ENCODE measurements at places on chromosomes 7 and 10.

GRCh38 chr7:30760514-30761213, 8.7 kb downstream of the INMT start:
- no peak for DNase-seq

DNA sequence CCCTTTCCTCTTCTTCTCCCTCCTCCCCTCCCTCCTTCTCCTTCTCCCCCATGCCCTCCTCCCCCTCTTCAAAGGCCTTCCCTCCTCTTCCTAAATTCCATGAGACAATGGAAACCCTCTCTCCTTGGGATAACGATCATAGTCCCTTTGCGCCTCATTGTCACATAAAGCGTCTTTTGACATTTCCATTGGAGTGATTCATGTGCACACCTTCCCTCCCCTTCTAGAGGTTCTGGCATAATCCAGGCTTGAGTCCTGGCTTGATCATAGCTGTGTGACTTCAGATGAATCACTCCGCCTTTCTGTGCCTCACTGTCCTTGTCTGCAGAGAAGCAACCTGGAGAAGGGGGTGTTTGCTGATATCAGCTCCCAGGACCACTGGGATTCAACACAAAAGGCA, 204.2 kb downstream of the TNS3 start:
- DNase-seq, result no peak

GRCh38 chr7:106987777-106988176, 56.7 kb upstream of the PRKAR2B start:
- DNase-seq, result no peak

DNA sequence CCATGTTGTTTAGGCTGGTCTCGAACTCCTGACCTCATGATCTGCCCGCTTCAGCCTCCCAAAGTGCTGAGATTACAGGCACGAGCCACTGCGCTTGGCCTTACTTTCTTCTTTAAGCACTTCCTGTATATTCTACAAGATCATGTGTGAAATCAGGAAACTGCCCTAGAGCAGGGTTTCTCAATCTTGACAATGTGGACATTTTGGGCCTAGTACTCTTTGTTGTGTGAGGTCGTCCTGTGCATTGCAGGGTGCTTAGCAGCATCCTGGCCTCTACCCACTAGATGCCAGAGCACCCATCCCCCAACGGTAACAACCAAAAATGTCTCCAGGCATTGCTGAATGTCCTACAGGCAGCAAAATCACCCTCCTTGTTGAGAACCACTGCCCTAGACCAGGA, 24.7 kb downstream of the RRP12 start:
- DNase-seq, result no peak

- no peak for DNase-seq
Observed at GRCh38 chr10:89637113-89637512, 7.9 kb downstream of the PANK1 start.

DNA sequence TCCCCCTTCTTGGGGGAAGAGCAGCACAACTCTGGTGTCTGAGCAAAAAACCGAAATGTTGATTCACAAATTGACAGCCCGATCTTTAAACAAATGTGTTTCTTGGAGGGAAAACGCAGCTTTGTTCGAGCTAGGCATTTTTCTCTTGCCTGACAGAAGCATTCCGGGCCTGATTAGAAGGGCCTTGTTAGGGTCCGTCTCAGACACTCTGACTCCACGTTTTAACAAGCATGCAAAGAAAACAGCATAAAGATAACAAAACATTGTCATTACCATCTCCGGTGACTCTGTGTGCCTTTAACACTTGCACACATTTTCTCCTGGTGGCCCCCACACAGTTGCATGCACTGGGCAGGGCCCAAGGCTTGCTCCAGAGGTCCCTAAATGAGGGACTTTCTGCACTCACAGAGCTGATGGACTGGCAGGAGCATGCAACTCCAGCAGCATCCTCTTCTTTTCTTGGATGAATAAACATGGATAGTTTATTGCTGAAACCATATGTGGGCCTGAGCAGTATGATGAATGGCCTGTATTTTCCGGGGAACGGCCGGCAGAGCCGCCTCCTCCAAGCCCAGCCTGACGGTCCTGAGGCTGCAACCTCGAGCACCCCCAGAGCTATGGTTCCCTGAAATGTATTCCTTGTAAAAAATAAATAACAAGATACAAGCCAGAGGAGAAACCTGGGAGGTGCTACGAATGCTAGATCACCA, 50.9 kb downstream of the EBF3 start:
- no peak for DNase-seq

DNA sequence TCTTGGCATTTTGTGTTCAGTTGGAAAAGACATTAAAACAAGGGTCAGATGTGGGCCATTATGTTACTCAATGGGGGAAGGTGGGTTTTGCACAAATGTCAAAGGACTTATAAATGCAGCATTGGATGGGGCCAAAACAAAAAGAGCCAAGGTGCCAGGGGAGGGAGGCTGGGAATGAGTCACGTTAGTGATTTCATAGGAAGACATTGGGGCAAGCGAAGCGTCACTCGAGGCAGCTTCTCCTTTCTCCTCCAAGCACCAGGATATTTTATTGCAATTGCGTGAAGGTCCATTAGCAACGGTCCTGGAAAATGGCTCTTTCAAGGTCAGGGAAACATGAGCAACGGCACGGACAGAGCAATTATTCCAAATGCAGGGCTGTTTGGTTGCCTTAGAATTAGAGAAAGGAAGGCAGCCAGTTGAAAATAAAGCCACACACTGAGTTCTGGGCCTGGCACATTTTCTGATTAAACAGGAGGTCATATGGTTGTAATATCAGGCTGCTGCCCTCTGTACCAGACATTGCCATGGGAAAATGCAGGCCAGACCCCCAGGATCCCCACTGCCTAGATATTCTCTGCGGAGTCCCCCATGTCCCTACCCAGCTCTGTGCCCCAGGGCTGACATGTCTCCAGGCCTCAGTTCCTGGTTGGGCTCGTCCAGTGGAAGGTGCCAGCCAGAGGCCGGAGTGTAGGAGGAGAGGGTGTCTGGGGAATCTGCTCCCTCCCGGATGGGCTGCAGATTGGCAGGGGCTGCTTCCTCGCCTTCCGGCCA, 63.3 kb upstream of the NANOS1 start:
- no peak for DNase-seq

GRCh38 chr10:88865281-88865876, 13.7 kb upstream of the ANKRD22 start:
- no peak for DNase-seq

DNA sequence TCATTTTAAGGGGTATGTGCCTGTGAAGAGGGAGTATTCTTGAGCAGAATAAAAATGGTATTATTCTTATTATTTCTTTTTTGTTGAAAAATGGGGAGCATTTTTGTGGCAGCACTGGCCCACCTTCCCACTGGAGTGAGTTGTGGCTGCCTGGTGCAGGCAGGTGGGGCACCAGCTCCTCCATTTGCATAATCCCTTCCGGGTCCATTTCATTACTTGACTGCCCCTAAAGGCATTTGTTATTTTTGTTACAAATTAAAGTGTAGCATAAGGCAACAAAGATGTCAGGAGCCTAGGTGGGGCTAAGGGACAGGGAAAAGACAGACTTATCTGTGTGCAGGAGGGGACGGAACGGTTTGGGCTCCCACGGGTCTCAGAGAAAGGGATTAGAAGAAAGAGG, 26.8 kb downstream of the GOLGA7B start:
- no peak for DNase-seq

DNA sequence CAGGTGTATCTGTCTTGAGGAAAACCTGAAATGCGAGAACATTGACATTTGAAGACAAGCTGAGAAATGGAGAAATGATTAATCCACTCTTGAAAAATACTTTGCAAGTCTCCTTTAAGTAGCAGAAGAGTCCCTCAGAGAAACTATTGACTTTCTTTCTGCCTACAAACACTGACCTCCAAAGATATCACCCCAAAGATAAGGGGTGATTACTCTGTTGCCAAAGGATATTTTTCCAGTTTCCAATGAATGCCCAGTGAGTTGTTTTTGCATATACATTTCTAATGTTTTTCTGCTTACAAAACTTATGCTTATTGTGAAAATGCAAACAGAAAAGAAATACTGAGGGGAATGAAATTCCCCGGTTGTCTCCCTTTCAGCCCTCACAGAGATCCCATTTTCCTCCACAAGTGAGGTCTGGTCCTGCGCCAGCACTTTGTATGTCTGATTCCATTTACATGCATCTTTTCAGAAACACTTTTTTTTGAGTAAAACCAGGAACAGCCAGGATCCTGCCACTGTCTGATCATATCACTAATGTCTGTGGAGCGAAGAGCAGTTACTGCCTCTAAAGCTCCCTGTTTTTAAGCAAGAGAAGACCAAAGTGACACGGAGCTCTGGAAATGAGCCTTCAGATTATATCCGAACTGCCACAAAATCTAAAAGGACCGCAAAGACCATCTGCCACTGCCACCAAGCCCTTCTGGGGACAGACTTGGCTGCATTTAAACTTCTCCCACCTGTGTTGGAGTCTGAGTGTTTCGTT, 82.9 kb upstream of the PDCD4 start:
- DNase-seq, result no peak

GRCh38 chr7:25849500-25850184, 302.4 kb upstream of the NFE2L3 start:
- DNase-seq, result no peak

DNA sequence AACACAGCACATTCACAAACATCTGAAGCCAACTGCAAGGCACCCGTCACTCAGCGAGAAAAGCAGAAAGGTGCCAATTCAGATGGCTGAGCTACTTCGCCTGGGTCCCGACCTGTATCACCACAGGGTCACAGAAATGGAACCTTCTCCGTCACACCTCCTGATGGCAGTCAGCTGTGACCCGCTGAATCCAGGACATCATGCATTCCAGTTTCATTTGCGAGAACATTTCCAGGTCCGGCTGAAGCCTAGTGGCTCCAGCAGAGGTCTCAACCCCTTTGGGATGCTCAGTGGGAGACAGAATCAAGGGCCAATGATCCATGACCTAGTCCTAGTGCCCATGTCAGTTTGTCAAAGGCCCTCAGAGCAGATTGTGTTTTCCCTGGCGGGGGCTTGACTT, 193.6 kb upstream of the KLF14 start:
- DNase-seq, result no peak

DNA sequence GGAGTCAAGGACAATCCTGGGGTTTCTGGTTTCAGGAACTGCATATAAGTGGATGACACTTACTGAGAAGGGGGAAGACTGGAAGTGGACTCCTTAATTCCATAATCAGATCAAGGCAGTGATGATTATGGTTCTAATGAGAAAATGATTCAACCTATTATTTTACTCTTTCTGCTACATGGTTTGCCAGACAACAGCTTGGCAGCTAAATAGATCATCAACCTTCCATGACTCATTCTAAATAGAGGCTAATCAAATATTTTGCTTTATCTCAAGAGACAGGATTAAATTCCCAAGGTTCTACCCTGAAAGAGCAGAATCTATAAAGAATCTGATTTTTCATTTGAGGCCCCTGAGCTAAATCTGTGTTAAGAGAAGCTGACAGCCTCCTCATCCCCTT, 46.3 kb downstream of the CNNM1 start:
- DNase-seq, result no peak

- DNase-seq, result no peak
Observed at GRCh38 chr7:139738101-139738489, 39.7 kb downstream of the HIPK2 start.

GRCh38 chr10:49408519-49409306, 12.8 kb upstream of the DRGX start:
- no peak for DNase-seq

- no peak for DNase-seq
Observed at GRCh38 chr10:62895063-62895462, 78.9 kb upstream of the EGR2 start.

DNA sequence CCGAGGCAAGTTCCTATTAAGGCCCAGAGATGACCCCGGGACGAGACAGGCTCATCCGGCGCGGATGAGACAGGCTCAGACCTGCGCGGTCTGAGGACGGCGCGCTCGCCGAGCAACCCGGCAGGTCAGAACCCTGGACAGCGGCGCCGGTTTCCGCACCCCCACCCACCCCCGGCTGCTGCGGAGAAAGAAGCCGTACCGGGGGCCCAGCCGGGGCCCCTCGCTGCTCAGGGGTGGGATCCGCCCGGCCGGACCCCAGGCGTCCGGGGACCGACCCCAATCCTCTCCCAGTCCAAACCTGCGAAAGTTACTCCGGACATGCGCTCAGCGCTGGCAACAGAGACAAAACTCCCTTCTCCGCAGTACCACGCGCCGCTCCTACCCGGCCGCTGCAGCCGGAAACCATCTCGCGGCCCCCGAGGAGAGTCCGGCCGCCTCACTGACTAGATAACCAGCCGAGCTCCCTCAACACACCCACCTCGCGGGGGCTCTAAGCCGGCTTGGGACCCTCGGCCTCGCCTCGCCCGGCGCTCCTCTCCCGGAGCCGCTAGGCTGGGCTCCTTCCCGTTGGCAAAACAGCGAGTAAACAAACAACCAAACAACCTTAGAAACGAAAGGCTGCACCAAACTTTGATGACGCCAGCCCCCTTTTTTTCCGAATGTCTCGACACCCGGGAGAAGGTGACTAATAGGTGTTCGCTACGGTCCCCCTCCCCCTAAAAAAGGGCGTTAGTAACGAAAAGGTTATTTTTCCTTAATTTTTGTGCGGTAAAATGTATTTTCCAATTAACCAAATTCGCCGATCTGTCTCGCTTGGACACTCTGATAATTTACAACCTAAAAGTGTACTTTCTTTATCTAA, 2.3 kb upstream of the DRGX start:
- no peak for DNase-seq

DNA sequence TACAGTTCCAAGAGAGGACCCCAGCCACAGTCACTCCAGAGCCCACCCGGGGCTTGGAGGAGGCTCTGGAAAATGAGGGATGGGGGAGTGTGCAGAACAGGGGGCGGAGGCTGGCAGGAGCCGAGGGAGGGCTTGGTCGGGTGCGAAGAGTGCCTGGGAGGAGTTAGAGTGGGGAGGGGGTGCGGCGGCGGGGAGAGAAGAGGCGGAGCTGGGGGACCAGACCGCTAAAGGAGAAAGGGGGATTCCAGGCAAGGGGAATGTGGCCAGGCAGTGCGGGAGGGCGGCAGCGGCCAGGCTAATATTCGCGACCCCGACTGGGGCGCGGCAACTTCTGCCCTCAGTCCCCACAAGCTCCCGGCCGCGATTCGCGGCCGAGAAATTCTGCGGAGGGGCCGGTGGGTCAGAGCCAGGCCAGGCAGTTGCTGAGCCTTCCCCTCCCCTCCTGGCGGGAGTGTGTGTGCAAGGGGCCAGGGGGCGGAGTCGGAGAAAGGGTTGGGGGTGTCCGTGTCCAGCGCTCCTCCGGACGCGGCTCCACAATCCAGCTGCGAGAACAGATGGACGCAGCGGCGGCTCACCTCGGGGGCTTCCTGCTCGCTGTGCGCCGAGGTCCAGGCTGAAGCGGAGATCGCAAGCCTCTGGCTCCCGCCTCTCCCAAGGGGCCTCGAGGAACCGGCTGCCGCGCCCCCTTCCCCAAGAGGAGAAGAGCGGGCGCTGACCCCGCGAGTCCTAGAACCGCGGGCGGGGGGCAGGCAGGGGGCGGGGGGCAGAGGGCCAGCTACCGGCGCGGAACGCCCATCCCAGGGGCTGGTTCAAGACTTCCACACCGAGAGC, 612 bp upstream of the SLC18A3 start:
- no peak for DNase-seq

DNA sequence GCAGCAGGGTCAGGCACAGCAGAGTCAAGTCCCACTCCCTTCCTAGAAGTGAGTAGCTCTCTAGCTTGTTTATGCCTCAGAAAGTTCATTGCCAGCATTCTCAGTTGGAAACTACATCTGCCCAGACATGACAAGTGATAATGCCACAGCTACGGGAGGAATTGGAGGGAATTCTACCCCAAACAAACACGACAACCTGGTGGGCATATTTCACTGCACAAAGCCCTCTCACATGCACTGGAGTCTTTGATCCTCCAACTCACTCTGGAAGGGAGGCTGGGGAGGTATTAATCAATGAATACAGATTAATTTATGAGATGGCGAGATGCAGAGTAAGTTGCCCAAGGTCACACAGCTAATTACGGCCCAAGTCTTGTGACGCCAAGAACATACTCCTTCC, 126.0 kb upstream of the MGMT start:
- no peak for DNase-seq

Data from SW 1271 (cell line).